ENCODE measurements at places on chromosomes 1 and 21.

- DNase-seq = no peak
Observed at GRCh38 chr1:58619286-58620054, 42.4 kb upstream of the TACSTD2 start.

- DNase-seq = no peak
Observed at GRCh38 chr1:167248707-167249642, 28.3 kb downstream of the POU2F1 start.

DNA sequence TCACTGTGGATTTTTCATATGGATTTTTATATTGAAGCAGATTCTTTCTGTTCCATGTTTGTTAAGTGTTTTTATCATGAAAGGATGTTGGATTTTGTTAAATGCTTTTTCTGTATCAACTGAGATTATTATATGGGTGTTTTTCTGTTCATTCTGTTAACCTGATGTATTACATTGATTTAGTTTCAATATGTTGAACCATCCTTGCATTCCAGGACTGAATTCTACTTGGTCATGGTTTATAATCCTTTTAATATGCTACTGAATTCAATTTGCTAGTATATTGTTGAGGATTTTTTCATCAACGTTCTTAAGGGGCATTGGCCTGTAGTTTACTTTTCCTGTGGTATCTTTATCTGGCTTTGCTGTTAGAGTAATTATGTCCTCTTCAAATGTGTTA, 55.8 kb downstream of the CCDC30 start:
- DNase-seq = no peak

GRCh38 chr1:18764362-18764761, 95.1 kb downstream of the TAS1R2 start:
- no peak for DNase-seq

DNA sequence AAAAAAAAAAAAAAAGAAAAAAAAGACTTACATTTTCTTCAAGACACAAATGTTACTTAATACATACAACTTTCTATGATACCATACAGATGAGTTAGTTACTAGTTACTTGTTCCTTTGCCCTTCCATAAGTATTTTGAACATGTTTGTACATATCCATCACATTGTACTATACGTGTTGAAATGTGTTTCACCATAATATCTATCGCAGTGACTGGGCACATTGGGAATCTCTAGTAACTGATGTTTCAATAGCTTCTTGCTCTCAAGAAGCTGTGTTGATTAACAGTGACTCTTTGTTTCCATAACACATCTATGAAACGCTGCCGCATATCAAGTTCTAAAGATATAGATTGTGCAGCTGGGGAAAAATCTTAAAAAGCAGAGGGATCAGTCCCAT, 42.9 kb downstream of the KLHL20 start:
- DNase-seq = no peak

DNA sequence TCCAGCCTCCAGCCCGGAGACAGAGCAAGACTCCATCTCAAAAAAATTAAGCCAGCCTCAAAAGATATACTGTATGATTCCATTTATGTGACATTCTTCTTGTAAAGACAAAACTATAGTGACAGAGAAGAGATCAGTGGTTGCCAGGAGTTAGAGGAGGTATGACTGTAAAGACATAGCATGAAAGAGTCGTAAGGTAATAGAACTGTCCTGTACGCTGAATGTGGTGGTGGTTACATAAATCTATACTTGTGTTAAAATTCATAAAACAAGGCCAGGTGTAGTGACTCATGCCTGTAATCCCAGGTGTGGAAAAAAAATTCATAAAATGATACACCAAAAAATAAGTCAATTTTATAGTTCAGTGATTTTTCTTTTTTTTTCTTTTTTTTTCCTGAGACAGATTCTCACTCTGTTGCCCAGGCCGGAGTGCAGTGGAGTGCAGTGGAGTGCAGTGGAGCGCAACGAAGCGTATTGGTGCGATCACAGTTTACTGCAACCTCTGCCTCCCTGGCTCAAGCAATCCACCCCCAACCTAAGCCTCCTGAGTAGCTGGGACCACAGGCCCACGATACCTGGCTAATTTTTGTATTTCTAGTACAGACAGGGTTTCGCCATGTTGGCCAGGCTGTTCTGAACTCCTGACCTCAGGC, 84.9 kb upstream of the CXADR start:
- DNase-seq = no peak

DNA sequence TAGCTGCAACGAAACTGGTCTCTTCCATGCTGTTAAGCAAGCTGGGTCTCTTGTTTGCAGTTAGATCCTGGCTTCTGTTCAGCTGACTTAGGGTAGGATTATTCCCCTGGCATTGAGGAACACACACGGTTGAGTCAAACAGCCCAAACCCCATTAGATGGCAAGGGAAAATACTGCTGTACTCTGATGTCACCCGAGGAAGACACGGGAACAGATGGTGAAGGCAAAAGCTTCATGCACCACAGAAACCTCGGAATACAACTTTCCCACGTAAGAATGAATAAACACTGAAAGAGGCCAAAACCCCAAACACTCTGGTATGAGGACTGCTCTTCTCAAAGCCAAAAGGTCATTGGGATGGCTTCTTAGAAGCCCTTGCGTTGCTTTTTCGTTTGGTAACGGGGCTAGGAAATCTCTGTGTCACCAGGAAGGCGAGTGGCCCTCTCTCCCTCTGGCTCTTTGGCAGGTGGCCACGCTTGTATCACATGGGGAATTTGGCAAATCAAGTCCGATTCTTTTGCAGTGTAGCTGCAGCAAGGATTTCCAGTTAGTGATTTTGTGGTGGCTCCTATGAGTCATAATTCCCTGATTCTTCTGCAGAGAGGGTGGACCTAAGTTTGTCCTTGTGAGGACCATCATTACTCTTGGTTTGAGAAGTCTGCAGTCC, 16.7 kb upstream of the LYST start:
- DNase-seq = no peak

- DNase-seq = no peak
Observed at GRCh38 chr1:204107892-204108291, 35.0 kb downstream of the SOX13 start.

DNA sequence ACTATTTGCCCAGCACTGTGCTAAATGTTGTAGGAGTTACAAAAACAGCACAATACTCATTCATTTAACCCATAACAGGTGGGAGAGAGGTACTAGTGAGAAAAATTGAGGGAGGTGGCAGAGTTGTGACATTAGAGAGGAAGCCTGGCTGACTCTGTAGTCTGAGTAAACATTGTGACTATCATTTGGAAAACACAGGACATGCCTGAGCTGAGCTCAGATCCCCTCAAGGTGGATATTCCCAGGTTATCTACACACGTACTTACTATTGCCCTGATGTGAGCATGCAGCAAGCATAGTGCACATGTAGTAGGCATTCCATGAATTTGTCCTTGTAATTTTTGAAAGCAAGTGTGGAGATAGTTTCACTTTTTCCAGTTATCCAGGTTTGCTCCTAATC, 10.9 kb downstream of the CAMK1G start:
- DNase-seq = no peak

DNA sequence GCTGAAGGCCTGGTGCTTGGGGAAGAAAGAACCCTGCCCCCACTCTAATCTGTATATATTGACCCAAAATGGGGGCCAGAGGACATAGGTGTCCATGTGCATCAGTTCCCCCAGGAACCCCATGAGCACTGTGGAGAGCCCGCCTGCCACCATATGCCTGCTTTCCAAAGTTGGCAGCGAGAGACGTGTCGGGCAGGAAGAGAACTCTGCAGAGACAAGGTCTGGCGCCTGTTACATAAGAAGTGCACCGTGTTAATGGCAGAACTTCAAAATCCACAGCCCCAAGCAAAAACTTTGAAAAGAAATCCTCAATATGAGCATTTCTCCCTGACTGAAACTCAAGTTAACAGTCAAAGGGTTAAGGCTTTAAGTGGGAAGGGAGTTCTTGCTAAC, 8.0 kb downstream of the CTNNBIP1 start:
- DNase-seq = no peak

DNA sequence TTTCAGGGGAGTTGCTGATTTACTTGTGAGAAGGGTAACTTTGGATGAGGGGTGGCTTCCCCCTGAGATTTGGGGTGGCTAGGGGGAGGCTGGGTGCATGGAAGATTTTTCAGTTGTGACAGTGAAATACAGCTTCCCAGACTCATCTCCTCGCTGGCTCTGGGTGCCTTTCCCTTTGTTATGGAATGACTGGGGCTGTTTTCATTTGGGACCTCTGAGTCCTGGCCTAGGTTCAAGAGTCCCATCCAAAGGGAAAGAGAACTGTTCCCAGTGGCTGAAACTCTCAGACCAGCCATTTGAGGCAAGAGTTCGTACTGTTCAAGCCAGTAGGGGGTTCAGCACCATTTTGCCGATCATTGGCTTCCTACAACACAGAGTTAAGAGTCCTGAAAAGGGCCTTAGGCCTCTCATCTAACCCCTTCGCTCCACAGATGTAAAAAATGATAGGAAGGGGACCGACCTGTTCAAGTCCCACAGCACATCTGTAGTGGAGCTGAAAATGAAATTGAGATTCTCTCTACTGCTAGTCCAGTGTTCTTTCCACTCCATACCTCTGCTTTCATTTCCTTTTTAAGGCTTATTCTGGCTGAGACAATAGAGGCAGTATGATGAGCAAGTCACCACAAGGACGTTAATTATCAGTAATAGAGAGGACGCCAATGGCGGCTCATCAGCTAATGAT, 958 bp downstream of the DDR2 start:
- DNase-seq = no peak

GRCh38 chr1:231264642-231265041, 23.6 kb downstream of the GNPAT start:
- DNase-seq = no peak

GRCh38 chr1:75035536-75035935, 98.7 kb upstream of the LHX8 start:
- DNase-seq = no peak

GRCh38 chr1:210500831-210501230, 172.1 kb downstream of the HHAT start:
- DNase-seq = no peak

- peak; percentile 3 for DNase-seq
Observed at GRCh38 chr1:43763497-43763973, 56.2 kb downstream of the ST3GAL3 start.

DNA sequence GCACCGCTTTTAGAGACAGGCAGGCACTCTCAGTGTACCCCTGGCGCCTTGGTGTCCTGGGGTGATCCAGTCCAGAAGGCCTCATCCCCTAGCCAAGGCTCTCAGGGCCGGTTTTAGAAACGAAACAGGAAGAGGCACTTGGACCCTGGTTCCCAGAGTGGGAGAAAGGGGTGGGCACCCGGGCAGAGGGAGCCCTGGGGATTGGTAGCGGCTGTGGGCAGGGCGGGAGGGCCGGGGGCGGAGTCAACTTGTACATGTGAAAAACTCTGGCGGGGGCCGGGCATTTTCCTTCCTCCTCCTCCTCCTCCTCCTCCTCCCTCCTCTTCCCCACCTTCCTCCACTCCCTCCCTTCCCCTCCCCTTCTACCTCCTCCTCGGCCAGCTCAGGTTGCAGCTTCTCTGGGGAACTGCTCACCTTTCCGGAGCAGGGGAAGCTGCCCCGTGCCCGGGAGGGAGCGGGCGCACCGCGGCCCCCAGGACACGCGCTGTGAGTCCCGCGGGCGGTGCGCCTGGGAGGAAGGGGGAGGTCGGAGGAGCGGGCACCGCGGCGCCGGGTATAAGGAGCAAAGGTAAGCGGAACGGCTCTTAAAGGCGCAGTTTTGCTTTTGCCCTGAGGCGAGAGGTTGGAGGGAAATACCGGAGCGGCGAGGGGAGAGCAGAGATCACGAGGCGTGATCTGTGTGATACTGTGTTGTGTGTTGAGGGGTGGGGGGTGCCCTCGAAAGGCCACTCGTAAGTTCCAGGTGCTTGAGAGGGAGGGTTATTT, at the start of gene CDK18:
Gene CDK18 (plus strand): TSS at position 359 of the 765 bp plus-strand sequence. CDS start 18,499 bp downstream, outside the sequence.
- DNase-seq = no peak

DNA sequence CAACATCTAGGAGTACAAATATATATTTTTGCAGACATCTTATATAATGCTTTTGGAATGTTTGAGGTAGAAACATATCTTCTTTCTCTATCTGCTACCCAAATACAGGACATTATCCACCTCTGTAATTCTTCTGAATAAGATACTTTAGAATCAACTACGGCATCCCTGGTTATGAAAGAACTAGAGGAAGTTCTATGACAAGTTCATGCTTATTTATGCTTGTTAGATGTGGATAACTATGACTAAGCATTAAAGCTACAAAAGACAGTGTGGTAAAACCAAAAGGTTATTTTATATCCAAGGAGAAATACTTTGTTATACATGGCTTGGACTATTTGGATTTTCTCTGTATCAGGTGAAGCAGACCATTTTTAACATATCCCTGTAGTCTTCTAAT, 894.0 kb downstream of the KCNT2 start:
- no peak for DNase-seq

- no peak for DNase-seq
Observed at GRCh38 chr1:54298284-54299033, 98.5 kb downstream of the MRPL37 start.

DNA sequence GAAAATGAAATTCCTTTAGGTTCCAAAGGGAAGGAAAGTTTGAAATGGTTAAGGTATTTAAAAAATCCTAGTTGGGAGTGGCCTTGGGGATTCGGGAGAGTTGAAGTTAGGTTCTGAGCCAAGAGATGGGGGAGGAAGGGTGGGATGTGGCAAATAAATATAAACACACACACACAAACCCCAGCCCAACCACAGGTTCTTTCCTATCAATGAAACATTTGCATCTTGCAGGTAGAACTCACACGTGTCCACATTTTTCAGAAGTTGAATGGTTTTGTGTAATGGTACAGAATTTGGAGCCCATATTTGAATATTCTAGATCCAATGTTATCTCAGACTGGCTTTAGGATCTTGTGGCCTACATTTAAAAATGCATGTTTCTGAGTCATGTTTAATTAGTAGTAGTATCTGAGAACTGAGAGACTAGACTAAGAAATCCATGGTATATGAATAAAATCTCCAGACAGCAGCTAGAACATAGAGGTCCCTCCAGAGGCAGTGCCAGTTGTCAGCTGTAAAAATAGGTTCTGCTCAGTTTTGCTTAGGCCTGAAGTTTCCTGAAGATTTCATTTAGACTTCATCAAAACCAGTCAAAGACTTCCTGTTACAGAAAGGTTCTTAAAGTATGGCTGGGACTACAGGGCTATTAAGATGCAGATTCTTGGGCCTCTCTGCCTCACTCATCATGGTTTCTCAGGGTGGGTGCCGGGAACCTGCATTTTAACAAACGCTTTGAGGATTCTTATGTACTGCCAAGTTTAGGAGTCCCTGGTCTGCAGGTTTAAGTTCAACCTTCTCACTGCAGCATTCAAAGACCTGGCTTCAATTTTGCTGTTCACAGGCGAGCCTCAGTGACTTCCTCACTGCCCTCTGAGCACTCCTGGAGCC, 21.3 kb downstream of the RUNX1 start:
- no peak for DNase-seq

GRCh38 chr1:239421811-239422210, 35.4 kb downstream of the CHRM3 start:
- DNase-seq = no peak

GRCh38 chr21:42234041-42234440, 15.1 kb downstream of the ABCG1 start:
- no peak for DNase-seq

GRCh38 chr1:117838911-117839310, 90.5 kb downstream of the GDAP2 start:
- no peak for DNase-seq

DNA sequence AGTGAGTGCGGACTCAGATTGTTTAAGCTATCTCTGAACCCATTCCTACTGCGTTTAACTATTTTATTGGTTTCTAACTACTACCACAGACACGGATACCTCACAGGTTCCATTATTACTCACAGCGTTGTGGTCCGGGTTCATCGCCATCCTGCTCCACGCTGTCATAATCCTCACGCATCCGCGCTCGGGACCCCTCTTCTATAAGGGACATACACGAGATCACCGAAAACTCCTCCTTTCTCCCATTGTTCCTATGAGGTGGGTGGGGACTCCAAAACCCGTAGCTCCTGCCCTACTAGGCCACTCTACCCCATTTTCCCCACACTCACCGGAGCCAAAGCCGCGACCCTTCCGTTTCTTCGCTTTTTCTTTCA, 610 bp downstream of the RBM8A start:
- no peak for DNase-seq
